ENCODE measurements at places on chromosomes 3 and 15. TPM values are rescaled to one million over a fixed set of nuclear protein-coding genes. Genes with fewer than 3 reads are reported as not detected.

GRCh38 chr3:196341137-196341536 lies 2.9 kb upstream of the TM4SF19 start:
- DNase-seq, result no peak

- no peak for DNase-seq
These were observed 797.4 kb downstream of the GRM7 start for GRCh38 chr3:7658294-7658693.

Gene GRIP2
- not detected for total RNA-seq

DNA sequence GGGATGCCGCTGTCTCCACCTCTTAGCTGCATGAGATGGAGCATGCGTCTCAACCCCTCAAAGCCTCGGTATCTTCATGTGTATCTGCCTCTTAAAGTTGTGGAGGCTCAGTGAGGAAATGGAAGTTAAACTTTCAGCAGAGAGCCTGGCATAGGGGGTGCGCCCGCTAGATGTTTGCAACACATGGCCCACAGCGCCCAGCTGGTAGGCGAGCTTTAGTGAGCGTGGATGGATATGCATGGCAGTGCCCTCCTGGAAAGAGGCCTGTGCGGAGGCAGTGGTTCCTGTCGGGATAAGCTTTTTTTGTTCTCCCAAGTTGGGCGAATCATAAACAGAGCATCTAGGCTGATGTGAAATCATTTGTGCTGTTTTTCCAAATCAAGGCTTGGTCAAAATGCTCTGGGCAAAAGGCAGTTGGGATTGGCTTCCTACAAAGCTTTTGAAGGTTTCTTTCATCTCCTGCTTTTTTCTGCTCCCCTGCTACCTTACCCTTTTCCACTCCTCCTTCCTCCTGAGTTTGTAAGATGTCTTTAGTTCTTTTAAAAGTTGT lies 272.4 kb upstream of the TPM1 start:
- no peak for DNase-seq

All from activated B cell treated with CpG ODN at 0.5 μM for 24 hours (primary cell).